ENCODE measurements at places on chromosomes 3 and 15.

DNA sequence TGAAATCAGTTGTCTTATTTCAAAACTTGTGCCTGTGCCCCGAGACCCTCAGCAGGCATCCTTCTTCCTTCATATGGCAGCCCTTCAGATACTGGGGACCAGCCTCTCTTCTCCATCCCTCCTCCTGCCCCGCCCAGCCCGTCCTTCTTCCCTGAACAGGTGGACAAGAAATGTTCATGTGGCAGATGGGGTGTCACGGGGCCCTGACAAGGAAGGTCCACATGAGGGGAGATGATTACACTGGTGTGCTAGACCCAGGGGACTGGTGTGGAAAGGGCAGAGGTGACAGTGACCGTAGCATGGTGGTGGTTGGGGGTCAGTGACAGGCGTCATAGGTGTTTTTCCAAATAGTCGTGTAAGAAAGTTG lies 150.9 kb downstream of the CHDH start:
- DNase-seq: no peak

GRCh38 chr3:52834871-52835501 lies at the start of gene MUSTN1:
TSS of gene MUSTN1 (minus strand) at chr3:52835019. CDS start at chr3:52834948, 71 bp downstream.
- DNase-seq: no peak

- no peak for DNase-seq
Observed at GRCh38 chr3:152466784-152467183, 198.1 kb downstream of the MBNL1 start.

DNA sequence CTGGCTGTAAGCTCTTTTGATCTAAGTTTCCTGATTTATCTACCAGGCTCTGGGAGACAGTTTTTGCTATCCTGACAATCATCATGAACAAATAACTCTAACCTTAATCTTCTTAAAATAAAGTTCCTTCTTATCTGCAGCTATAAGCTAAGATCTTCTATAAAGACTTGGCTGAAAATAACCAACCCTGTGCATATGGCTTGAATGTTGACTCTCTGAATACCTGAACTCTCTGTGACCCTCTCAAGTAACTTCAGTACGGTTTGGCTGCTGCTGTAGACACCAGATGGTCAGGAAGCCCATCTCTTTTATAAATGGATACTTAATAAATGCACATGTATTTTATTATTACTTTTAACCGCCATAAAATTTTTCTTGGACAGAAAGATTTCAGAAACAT lies 412.4 kb upstream of the CBLB start:
- no peak for DNase-seq

GRCh38 chr3:14877469-14877868 lies 58.7 kb downstream of the FGD5 start:
- no peak for DNase-seq

DNA sequence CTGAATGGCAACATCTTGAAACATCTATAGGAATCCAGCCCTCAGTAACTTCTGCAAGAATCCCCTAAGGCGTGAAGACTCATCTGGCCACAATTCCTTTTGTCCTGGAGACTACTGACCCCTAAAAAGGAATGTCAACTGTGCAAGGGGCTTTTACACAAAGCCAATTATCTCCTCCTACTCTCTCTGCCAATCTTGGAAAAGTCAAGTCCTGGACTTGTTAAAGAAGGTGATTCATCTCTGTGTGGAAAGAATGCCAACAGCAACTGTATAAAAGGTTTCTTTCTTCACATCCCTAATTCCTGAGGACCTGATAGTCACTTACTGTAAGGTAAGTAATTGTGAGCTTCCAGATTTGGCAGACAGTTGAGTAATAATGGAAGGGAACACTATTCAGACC lies 22.3 kb downstream of the THRB start:
- no peak for DNase-seq

GRCh38 chr3:41210966-41211365 lies 11.7 kb downstream of the CTNNB1 start:
- no peak for DNase-seq

GRCh38 chr3:151839313-151839631 lies 25.4 kb downstream of the AADAC start:
- no peak for DNase-seq

DNA sequence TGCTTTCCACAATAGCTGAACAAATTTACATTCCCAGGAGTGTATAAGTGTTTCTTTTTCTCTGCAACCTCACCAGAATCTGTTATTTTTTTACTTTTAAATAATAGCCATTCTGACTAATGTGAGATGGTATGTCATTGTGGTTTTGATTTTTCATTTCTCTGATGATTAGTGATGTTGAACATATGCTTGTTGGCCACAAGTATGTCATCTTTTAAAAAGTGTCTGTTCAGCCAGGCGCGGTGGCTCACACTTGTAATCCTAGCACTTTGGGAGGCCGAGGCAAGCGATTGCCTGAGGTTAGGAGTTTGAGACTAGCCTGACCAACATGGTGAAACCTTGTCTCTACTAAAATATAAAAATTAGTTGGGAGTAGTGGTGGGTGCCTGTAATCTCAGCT lies 619.3 kb downstream of the SI start:
- no peak for DNase-seq

- DNase-seq: no peak
Observed at GRCh38 chr3:26621176-26621575, 1.4 kb upstream of the LRRC3B start.

GRCh38 chr3:177522051-177522450 lies 324.8 kb upstream of the TBL1XR1 start:
- DNase-seq: no peak

- no peak for DNase-seq
Observed at GRCh38 chr3:125382298-125382697, 7.2 kb upstream of the ZNF148 start.

DNA sequence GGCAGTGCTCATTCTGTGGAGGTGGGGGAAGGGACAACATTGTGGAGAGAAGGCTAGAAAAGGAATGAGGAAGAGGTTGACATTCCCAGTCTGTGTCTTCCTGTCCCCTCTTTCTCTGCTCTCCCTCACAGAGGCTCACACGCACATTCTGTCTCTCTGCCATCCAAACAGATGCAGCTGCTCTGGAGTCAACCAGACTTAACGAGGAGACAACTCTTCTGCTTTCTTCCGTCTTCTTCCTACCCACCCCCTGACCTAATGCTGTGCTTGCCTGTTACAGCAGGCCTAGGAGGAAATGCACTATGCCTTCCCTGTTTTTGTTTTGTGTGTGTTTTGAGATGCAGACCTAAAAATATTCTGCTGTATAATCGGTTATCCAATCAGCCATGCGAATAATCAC lies 121.9 kb downstream of the CACNA1D start:
- no peak for DNase-seq

- no peak for DNase-seq
Observed at GRCh38 chr3:57949344-57949743, 58.9 kb upstream of the FLNB start.

DNA sequence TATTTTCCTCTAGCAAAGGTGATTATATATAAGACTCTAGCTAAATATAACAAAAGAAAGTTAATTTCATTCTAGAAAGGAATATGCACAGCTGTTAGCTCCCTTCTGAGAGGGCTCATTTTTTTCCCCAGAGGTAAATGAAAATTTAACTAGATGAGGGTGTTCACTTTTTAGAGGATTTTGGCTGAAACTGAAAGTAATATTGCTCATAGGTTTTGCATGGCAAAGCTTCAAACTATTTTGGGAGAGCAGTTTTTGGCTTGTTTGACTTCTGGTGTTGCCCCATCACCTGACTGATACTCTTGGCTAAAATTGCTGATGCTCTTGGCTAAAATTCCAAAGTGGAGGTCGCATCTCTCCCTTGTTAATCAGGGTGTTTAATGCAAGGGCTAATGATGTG lies 311.9 kb downstream of the EDEM1 start:
- no peak for DNase-seq

DNA sequence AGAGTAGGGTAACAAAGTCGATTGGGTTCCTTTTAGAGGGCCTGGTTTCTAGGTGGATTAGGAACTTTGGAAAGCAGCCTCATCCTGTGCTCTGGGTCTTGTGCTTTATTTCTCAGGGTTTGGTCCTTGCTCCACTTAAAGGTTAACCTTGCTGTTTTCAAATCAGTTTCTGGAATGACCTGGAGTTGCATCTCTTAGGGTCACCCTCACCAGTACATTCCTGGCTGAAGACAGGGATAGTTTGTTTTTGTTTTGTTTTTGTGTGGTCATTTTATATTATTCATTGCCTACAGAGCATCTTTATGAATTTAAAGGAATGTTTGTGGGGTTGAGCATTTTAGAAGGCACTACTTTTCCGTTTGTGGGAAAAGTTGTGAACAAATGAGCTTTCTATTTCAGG lies 45.5 kb upstream of the ZNF280D start:
- DNase-seq: no peak

DNA sequence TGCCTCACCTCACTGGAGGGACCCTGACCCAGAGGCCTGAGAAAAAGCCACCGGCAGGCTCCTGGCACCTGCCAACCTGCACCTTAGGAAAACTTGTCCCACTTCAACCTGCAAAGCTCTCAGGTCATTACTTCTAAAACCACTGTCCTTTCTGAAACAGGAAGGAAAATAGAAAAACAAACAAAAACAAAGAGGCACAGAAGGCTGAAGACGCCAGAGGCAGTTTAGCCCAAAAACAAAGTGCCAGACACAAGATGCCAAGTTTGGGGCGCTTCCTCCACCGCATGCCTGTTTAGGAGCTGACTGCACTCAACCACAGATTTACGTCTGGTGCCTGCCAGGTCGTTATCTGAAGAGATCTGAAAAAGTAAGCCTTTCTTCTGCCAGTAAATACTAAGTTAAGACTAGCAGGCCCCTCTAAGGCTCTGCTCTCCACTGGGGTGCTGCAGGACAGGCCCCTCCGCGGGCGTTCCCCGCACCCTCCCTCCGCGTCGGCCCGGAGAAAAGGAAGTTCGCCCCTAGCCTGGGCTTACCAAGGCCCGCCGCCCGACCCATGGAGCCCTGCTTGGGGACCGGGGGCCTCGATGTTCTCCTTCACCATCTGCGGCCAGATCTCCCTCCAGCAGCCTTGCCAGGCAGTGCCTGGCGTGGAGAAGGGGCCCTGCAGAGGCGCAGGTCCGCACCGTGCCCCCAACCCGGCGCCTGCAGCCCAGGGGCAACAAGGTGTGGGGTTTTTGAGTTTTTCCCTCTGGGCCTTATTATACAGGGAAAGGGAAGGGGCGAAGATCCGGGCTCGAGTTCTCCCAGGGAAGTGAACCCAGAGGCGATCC lies 1.3 kb downstream of the GOLGA8A start:
- peak; percentile 32 for DNase-seq

GRCh38 chr15:73283366-73283962 lies 85.3 kb downstream of the HCN4 start:
- no peak for DNase-seq

DNA sequence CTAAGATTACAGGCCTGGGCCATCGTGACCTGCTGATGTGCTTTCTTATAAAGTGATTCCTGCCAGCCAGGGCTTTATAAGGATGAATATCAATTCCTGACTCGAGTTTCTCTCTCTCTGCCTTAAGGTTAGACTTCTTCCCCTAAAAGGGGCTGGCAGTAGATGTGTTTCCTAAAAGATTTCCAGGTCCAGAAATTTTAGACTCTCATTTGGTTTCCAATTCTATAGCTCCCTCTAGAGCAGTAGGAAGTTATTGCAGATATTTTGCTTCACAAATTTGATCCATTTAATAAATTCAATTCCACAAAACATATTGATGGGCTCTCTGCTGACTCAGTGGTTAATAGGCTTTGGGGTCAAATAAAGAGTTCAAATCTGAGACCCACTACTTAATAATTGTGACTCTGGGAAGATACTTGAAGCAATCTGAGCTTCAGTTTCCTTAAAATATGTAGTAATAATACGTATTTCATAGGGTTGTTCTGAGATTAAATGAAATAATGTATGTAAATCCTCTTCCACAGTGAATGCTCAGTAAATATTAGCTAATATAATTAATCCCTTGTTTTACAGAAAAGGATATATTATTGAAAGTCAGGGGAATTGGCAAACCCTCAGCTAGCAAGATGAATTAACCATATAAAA lies 2.1 kb downstream of the TRIM69 start:
- no peak for DNase-seq

- no peak for DNase-seq
Observed at GRCh38 chr15:81530271-81530691, 156.3 kb upstream of the TMC3 start.

DNA sequence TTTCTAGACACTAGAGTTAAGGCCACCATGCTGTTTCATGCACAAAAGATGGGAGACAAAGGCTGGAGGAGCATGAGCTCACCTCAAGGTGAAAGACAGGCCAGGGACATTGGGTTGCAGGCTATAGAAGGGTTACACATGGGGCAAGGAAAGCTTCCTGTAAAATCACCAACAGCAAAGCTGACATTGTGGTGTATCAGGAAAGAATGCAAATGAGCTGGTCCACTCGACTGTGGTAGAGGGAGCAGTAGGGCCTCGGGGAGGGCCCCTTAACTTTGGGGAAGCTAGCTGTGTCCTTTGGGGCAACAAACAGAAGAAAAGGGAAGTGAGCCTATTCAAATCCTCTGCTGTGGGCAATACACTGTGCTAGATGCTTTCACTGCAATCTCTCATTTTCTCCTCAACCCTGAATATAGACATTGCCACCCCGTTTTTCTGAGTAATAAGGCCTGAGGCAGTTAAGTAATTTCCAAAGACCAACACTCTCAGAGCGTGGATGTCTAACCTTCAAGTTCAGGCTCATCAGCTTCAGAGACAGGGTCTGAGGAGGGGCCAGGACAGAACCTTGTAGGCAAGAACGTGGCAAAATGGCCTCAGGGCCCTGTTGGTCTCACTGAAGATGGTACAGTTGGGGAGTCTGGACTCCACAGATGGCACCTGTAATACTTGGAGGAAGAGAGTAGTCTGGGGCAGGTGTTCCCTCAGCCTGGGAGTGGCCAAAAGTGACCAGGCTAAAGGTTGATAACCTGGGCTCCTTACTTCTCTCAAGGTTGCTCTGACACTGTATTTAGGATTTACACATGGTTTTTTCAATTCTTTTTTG lies 24.1 kb downstream of the CX3CR1 start:
- DNase-seq: no peak

DNA sequence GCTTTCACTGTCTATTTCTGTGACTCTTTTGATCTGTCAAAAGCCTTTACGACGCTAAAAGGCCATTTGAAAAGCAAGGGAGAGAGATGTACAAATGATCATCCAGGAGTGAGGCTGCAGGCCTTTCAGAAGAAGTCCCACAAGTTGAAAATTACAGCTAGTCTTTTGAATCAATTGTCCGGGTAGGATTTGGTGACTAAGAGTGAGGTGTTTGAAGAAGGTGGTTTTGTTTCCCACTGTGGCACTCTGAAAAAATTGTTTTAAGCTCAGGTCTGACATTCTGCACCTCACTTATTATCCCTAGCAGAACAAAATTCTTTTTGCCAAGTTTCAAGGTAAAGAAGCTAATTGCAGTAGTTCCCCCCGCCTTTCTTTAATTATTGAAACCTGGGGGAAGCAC lies 50.8 kb upstream of the TMEM108 start:
- no peak for DNase-seq

GRCh38 chr15:51849860-51850259 lies 20.4 kb downstream of the TMOD3 start:
- no peak for DNase-seq

GRCh38 chr15:76449455-76449854 lies 112.9 kb downstream of the ISL2 start:
- no peak for DNase-seq

DNA sequence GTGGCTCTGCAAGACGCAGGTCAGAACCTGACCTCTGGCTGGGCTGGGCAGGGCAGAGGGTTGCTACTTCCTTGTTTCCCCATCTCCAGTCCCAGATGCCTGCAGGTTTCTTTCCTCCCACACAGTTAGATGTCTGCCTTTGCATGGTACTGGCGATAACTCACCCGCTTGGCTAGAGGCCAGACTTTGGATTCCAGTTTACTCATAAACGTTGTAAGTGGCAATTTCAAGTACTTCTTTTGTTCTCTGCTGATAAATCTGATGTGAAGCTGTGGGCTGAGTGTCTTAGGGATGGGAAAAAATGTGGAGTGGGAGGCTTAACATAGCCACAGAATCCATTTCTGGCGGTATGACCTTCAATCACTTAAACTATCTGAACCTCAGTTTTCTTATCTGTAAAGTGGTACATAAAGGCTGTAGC lies 194.2 kb downstream of the EBLN2 start:
- DNase-seq: no peak
